ENCODE measurements at places on chromosomes 3 and 15.

DNA sequence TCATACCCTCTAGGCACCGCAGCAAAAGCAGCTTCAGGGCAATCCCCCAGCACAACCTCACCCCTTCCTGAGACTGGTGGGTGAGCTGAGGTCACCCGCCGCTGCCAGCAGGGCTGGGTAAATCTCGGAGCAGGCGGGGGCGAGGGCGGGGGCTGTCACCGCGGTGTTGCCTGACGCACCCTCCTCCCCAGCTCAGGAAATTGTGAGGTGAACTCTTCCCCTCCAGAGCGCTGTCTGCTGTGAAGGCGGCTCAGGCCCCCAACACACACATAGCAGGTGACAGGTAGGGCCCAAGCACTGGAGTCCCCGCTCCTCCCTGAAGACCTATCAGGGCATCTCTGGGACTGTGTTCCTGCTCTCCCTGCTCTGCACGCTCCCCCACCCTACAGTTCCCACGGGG, 30.2 kb upstream of the FURIN start:
- DNase-seq = no peak

DNA sequence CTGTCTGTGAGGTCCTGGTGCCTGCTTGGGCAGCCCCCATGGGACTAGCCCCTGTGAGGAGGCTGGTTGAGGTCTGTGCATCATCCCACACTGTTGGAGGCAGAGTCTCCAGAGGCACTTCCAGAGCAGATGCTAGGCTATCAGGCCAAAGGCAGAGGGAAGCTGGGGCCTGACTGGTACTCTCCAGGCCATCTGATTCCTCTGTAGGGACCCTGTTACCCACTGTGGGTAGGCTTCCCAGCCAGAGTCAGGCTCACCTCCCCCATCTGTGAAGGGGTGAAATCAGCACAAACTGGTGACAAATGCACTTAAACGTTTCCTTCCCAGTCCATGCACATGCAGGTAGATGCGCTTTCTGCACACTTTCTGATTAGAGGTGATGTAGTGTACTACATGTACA, 212.6 kb upstream of the TOPAZ1 start:
- no peak for DNase-seq

DNA sequence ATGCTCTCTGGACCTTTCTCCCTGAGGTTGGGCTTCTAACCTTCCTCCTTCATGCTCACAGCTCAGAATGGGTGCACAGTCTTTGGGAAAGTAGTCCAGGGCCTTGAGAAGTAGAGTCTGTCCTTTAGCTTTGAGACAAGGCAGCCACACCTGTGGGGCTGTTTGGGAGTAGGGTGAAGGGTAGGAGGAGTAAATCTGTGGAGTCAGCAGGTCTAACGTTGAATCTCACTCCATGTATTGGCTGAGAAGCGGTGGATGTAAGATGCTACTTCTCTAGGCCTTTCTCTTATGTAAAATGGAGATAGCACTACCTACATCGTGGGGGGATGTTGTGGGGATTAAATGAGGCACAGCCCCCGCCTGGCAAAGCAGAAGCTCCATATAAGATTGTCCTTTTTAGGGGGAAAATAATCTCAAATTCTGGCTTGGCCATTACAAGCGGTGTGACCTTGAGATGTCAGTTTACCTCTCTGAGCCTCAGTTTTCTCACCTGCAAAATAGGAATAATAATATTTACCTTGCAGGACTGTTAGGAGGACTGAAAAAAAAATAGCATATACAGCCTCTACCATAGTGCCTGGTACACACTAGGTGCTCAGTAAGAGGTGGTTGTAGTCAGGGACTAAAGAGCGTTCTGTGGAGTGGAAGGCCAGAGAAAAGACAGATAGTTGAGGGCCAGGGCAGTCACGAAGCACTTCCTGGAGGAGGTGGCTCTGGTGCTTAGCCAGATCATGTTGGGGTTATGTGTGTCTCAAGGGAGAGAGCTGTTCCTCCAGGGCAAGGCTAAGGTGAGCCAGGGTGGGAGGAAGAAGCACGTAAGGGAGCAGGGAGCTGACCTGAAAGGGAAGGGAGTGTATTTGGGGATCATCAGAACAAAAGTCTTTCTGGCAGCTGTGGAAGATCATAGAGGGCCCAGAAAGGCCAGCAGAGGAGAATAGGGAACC, 82.8 kb upstream of the MRPS22 start:
- no peak for DNase-seq

- no peak for DNase-seq
These were observed 33.0 kb downstream of the ALDH1L1 start for GRCh38 chr3:126147147-126147931.

DNA sequence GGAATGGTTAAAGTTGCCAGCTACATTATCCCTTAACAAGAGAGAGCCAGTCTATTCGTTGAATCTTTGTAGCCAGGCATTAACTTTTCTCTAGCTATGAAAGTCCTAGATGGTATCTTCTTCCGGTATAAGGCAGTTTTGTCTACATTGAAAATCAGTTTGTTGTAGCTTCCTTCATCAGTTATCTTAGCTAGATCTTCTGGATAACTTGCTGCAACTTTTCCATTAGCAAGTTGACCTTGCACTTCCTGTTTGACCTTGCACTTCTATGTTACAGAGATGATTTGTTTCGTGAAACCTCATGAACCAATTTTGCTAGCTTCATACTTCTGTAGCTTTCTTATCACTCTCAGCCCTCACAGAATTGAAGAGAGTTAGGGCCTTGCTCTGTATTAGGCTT, 24.1 kb downstream of the TOPAZ1 start:
- no peak for DNase-seq

GRCh38 chr15:69854521-69855181, 243.1 kb downstream of the TLE3 start:
- peak; percentile 43 for DNase-seq

GRCh38 chr15:68962465-68962864, 32.1 kb downstream of the SPESP1 start:
- no peak for DNase-seq

DNA sequence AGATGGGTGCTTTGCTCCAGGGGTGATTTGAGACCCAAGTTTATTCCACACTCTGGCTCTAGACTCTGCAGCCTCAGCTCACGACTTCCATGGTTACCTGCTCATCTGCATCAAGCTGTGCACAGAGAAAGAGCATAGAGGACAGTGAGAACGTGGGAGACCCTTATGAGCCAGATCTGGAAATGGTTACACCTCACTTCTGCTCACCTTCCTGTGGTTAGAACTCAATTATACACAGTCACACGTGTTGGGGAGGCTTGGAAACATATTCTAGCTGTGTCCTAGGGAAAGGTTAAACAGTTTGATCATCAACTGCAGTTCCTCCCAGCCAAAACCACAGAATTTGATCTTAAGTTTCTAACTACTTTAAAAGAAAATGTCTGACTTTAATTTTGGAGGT, 1.8 kb downstream of the FETUB start:
- DNase-seq = no peak

GRCh38 chr15:77552066-77552465, 80.6 kb downstream of the LINGO1 start:
- no peak for DNase-seq

GRCh38 chr3:138449490-138449889, 15.1 kb downstream of the ESYT3 start:
- no peak for DNase-seq

DNA sequence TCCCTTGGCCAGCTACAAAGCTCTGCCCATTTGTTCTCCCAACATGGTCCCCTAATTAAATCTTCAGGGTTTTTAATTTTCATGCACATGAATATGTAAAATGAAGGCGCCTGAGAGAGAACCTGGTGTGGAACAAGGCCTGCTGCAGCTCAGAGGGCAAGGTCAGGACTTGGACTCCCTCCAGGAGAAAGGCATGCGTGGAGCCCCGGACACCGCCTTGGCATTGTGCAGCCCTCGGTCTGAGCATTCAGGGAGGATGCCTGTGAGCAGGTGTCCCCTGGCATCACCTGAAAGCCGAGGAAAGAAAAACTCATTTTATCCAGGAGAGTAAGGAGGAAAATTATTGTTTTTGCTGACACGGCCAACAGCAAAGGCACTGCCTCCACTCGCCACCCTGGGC, 33.8 kb upstream of the EPHB1 start:
- DNase-seq = no peak

DNA sequence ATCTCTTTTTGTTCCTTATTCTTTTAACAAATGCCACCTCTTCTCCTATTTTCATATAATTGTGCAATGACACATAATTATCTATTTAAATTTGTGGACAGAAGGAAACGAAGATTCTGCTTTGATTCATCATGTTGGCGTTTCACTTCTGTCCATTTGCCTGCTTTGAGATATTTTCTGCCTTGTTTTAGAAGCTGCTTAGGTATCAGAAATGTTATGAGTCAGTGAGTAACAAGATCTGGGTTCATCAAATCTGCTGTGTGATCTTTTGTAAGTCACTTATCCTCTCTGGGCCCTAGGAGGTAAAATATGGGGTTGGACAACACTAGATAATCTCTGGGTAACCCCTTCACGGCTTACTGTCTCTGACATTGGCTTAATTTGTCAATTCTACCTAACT, 7.3 kb upstream of the MINDY4B start:
- no peak for DNase-seq

- DNase-seq = no peak
These were observed 151.9 kb upstream of the UBE2E1 start for GRCh38 chr3:23653647-23654525.

DNA sequence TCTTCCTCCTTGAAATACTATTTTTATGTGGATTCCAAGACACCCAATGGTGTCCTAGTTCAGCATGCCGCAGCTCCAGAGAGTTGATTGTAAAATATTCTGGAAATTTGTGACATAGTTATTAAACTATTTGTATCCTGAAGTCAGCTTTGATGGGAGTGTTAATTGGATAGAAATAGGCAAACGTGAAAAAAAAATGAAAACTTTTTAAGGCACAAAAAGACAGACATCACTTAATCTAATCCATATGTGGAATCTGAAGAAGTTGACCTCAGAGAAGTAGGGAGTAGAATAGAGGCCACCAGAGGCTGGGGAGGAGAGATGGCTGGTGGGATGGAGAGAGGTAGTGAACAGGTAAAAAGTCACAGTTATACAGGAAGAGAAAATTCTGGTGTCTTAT, 704.2 kb downstream of the ROBO1 start:
- no peak for DNase-seq

DNA sequence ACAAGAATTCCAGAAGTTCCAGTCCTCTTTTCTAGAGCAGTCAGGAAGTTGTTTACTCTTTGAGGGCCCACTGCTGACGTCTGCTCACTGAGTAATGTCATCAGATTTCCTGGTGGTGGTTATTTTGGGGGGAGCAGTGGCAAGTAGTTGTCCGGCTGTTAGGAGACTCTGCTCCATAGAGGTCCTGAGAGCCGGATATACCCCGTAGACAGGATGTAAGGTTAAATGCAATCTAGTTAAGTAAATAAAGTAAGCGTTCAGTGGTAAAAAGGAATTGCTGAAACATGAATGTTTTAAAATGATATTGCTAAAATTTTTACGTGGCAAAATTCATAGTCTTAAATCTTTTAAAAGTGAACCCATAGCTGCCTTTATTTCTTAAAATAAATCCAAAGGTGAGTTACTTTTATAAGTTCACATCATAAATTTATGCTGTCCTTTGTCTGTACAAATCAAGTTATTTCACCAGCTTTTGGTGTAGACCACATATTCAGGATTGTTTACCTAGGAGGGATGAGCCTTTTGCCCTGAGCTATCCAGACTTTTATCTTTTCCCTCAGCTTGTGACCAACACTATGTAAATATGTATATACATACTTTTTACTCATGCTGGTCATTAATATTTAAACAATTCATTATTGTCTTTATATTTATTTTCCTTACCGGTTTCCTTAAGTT, 65.8 kb downstream of the PDE8A start:
- DNase-seq = peak; percentile 97

- no peak for DNase-seq
These were observed 49.2 kb downstream of the LSM3 start for GRCh38 chr3:14227856-14228255.

DNA sequence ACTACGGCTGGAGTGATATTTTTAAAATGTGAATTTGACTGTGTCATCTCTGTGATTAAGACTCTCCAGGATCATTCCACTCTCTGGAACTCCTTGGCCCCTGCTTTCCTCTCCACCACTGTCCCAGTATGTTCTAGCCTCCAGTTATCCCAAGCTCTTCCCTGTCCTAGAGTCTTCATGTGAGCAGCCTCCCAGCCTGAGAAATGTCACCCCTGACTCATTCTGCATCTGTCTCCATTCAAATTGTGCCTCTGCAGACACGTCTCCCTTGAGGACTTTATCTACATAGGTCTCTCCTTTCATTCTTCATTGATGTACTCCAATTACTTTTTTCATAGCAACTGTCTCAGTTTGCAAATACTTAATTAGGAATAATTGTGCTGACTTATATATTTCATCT, 317.7 kb upstream of the ADAMTS9 start:
- DNase-seq = no peak

- DNase-seq = no peak
These were observed 222.3 kb upstream of the EIF1B start for GRCh38 chr3:40086890-40087883.

DNA sequence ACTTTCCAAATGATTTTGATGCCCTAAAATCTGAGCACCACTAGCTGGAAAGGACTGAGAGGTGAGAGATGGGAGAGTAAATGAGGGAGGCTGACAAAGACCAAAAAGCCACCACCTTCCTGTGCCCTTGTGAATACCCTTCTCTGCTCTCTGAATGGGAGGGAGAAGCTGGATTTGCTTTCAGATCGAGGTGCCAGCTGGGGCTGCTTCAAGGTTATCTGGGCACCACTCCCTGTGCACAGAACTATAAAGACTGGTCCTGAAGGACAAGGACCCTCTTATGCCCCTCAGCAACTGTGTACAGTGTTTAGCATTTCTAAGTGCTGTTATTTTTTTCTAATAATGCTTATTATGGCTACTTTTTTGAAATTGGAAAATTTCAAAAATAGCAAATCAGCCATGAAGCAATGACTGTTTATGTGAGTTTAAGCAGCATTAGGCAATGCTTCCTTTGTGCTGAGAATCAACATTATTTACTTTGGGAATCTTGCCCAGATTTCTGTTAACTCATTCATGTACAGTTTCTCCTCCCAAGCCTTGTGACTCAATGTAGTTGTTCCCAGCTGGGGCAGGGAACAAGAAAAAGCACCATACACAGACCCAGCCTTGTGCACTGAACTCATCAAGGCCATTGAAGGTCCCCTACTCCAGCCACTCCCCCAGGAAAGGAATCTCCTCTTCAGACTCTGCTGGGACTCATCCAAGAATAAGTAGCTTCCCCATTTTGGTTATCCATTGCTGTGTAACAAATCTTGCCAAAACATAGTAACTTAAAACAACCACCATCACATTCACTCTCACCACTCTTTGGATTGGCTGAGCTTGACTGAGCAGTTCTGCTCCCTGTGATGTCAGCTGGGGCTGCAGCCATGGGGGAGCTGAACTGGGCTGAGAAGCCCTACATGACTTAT, 37.3 kb upstream of the CDV3 start:
- no peak for DNase-seq

- DNase-seq = no peak
These were observed 96.4 kb upstream of the NANOGP8 start for GRCh38 chr15:35181538-35181937.

- DNase-seq = no peak
These were observed 82.1 kb downstream of the FILIP1L start for GRCh38 chr3:100032243-100032642.

DNA sequence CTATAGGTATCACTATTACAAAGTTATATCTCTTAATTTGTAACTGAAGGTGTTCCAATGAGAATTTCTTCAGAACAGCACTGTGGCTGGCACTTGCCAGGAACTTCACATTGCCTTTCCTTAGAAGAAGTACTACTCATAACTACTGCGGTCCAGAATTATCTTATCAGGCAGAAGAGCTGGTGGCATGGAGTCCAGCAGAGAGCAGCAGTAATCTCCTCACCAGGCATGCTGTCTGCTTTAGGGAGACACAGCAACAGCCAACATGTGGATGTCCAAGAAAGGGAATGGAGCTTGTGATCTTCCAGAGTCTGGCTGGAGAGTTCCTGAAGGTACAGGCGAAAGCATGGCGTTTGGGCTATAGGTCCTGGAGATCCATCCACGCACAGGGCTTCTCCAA, 919.7 kb upstream of the NR2F2 start:
- no peak for DNase-seq
